BJ (cell line): ENCODE measurements at places on chromosomes 1 and 21.

- DNase-seq, result no peak
Observed at GRCh38 chr1:164579381-164579780, 20.4 kb downstream of the PBX1 start.

GRCh38 chr1:157497284-157497683 is 55.0 kb downstream of the FCRL5 start:
- no peak for DNase-seq

GRCh38 chr1:222912730-222913129 is 97.9 kb downstream of the DISP1 start:
- no peak for DNase-seq

GRCh38 chr1:67609577-67610341 is 75.2 kb upstream of the GADD45A start:
- DNase-seq, result no peak

- DNase-seq, result peak; percentile 89
Observed at GRCh38 chr1:58618303-58618702, 41.3 kb upstream of the TACSTD2 start.

- DNase-seq, result no peak
Observed at GRCh38 chr1:176110203-176110602, 96.9 kb downstream of the COP1 start.

GRCh38 chr1:229869687-229870086 is 197.4 kb upstream of the GALNT2 start:
- DNase-seq, result no peak

GRCh38 chr1:113169591-113169990 is 96.6 kb downstream of the LRIG2 start:
- DNase-seq, result no peak

DNA sequence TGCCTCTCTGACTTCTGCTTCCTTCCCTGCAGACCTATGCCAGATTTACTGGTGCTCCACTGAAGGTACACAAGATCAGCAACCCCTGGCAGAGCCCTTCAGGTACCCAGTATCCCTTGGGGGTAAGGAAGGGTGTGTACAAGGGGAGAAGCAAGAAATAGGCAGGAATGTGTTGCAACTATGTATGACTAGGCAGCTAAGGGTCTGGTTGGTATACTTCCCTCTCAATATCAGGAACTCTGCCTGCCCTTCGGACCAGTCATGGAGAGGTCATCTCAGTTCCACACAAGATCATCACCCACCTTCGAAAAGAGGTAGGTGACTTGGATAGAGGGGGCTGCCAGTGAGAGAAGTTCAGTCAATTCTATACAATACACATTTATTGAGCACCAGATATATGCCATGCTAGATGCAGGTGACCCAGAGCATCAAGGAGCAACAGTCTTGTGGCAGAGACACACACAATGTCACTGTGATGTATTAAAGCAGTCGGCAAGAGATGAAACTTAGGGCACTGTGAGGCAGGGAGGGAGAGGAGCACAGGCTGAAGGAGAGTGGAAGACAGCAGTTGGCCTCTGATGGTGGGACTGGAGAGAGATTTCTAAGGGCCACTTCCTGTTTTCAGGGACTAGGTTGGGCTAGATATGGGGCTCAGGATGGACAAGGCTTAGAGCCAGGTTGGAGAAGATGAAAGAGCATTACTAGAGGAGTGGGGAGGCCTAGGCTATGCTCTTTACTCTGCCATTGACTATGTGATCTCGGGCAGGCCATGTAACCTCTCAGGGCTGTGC is 2.0 kb downstream of the MTX1 start:
- no peak for DNase-seq

DNA sequence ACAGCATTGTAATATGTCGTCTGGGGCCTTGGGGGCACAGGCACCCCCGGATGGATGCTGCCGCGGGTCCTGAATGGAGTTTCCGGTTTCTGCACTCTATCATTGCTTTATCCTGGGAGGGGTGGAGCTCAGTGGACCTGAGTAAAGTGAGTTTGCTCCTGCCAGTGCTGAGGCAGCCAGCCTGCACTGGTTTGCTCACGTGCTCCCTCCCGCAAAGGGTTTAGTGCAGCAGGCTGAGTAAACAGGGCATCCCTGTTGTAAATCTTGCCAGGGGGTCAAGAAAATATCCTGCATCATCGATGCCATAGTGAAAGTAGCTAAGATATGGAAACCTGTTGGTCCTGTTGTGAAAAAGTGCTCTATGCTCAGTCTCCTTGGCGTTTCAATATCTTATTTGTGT is 85.6 kb upstream of the BRINP3 start:
- DNase-seq, result no peak

GRCh38 chr1:91546301-91546581 is 45.6 kb downstream of the CDC7 start:
- no peak for DNase-seq

GRCh38 chr1:80666073-80666472 is 1134.7 kb upstream of the ADGRL2 start:
- DNase-seq, result no peak

- DNase-seq, result no peak
Observed at GRCh38 chr1:23741609-23742008, 1.7 kb upstream of the ELOA start.

- no peak for DNase-seq
Observed at GRCh38 chr1:228006786-228007048, at the start of gene WNT3A. Gene WNT3A, plus strand, starts transcription at chr1:228006998. Its CDS starts 131 bp downstream, at chr1:228007129.

DNA sequence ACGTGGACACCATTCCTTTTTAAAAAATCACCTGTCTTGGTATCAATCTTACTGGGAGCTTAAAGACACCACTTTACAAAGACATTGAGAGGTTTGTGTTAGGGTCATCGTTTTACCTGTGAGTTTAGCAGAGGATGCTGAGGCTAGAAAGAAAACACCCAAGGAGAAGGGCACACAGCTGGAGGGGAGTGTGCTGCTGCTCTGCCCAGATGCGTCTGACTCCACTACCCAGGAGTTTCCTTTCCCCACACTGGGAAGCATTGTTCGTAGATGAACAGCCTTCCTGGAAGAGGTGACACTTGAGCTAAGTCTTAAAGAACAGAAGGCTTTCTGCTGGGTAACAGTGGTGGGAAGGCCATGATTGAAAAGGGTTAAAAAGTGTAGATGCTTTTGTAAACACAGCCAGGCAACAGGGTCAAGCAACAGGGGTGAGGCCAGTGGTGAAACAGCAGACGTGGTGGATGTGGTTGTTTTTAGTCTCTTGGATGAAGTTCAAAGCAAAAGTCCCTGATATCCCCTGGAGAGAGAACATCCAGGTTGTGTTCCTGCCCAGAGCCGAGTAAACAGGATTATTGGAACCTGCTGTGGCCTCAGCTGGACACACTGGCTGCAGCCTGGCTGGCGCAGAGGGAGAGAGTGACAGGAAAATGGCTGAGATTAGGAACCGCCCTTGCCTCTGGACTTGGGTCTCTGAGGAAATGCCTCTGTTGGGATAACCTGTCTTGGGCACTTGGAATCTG is 198.6 kb upstream of the JUN start:
- no peak for DNase-seq

GRCh38 chr21:27586986-27587385 is 620.1 kb upstream of the ADAMTS5 start:
- no peak for DNase-seq

GRCh38 chr1:109787845-109788601 is 24.3 kb upstream of the EPS8L3 start:
- DNase-seq, result no peak

GRCh38 chr1:179141592-179142251 is 59.9 kb downstream of the TOR3A start:
- no peak for DNase-seq

GRCh38 chr1:3695326-3696217 is 43.3 kb downstream of the TP73 start:
- DNase-seq, result no peak

GRCh38 chr21:39084979-39085729 is 98.1 kb downstream of the PSMG1 start:
- no peak for DNase-seq

DNA sequence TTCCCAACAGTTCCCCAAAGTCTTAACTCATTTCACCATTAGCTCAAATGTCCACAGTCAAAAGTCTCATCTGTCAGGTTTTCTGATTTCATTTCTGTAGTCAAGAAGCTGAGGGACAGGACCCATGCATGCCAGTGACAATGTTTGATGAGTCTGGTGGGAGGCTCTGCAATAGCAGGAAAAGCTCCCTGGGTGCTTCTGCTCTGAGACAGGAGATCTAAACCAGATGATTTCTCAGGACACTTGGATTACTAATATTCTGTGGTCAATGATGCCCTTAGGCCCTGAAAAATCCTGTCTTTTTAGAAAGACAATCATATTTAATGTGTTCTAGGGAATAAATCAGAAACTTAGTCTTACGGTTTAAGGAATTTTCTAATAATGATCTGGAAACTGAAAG is 56.4 kb downstream of the PCBP3 start:
- DNase-seq, result no peak

GRCh38 chr1:41975850-41976569 is 57.3 kb upstream of the HIVEP3 start:
- no peak for DNase-seq

DNA sequence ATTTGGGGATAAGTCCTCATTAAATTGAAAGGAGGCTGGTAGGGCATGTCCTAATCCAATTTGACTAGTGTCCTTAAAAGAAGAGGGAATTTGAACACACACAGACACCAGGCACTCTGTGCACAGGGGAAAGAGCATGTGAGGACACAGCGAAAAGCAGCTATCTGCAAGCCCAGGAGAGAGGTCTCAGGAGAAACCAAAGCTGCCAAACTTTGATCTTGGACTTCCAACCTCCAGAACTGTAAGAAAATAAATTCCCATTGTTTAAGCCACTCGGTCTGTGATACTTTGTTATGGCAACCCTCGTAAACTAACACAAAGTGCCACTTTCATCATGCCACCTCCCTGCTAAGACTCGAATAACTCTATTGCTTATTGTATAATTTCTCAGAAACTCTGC is 13.8 kb downstream of the PLA2G4A start:
- no peak for DNase-seq

GRCh38 chr1:205505076-205505729 is 734 bp downstream of the CDK18 start:
- no peak for DNase-seq
